ENCODE measurements at places on chromosomes 13 and 19.

GRCh38 chr13:102295316-102296048 is 106.4 kb downstream of the FGF14 start:
- peak; percentile 85 for DNase-seq

GRCh38 chr19:35899547-35900214 is 659 bp downstream of the NFKBID start:
- DNase-seq: peak; percentile 36

DNA sequence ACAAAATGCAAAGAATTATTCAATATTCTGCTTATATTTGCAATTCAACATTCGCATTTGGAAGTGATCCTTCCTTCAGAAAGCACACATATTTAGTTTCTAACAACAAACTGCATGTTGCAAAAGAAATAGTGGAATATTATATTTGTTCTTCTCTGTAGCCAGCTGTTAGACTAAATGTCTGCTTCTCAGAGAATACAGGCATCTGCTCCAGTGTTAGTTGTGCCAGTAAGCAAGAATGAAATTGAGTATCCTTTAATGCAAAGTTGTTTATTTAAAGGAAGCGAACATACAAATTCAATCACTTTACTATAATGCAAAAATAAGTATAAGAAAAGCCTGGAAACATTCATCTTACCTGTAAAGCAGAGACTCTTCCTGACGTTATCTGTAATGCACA is 663 bp downstream of the SLITRK6 start:
- no peak for DNase-seq

DNA sequence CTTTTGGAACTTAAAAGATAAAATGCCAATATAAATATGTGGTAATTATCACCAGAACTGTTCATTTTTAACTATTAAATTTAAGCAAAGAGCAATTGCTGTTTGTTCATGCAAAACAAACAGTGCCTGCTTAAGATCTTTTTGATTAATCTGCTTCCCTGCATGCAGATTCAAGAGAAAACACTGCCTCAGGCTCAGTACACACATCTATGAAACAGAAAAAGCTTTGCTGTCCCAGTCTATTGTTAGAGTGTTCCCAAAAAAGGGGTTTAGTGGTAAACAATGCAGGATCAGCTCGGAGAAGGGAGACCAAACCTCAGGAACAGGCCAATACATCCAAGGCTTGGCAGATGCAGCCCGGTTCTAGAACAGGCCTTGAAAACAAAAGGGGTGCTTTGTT is 49.3 kb upstream of the TDRD3 start:
- no peak for DNase-seq
